ENCODE measurements at places on chromosomes 11 and 22. TPM values are rescaled to one million over a fixed set of nuclear protein-coding genes. Genes with fewer than 3 reads are reported as not detected.

SLC22A6 gene
- not detected for total RNA-seq

CATSPERZ gene
- not detected for total RNA-seq

B4GALNT4 gene
- total RNA-seq = not detected

F2 gene
- 0.17 TPM for total RNA-seq

SLC25A45 gene
- total RNA-seq = 3.8 TPM

OR52H1 gene
- 0.32 TPM for total RNA-seq

SLC37A2 gene
- total RNA-seq = 13.2 TPM

MMP1 gene
- total RNA-seq = not detected

C11orf87 gene
- total RNA-seq = not detected

KRTAP5-7 gene
- total RNA-seq = not detected

TMEM121B gene
- total RNA-seq = 2.2 TPM

SLC25A17 gene
- total RNA-seq = 4.0 TPM

LMF2 gene
- 21.1 TPM for total RNA-seq

OR4D5 gene
- not detected for total RNA-seq

CDCA5 gene
- total RNA-seq = 1.5 TPM

NCF4 gene
- total RNA-seq = 4.2 TPM

PTPN5 gene
- 9.3 TPM for total RNA-seq

CCDC88B gene
- total RNA-seq = 8.3 TPM

C11orf42 gene
- not detected for total RNA-seq

OR2D2 gene
- not detected for total RNA-seq

TEX54 gene
- not detected for total RNA-seq

OR4C46 gene
- total RNA-seq = not detected

SYT9 gene
- total RNA-seq = 0.54 TPM

MMP12 gene
- total RNA-seq = not detected

TMEM132A gene
- total RNA-seq = 10.2 TPM

VSIG10L2 gene
- not detected for total RNA-seq

GPHA2 gene
- not detected for total RNA-seq

C11orf16 gene
- not detected for total RNA-seq

TFIP11 gene
- 25.5 TPM for total RNA-seq

TRIM44 gene
- 34.5 TPM for total RNA-seq

SCGB1D4 gene
- not detected for total RNA-seq

POTEH gene
- total RNA-seq = not detected

OR52E8 gene
- total RNA-seq = not detected

ARHGAP20 gene
- total RNA-seq = 0.44 TPM

PGA4 gene
- 1.2 TPM for total RNA-seq

SLC35F2 gene
- total RNA-seq = 1.6 TPM

ANKRD49 gene
- total RNA-seq = 5.7 TPM

TUT1 gene
- total RNA-seq = 12.8 TPM

MMP10 gene
- total RNA-seq = not detected

CASP5 gene
- not detected for total RNA-seq

ALDH3B2 gene
- not detected for total RNA-seq
